HFFc6 (cell line): ENCODE measurements at places on chromosomes 5 and 9.

- DNase-seq, result peak; percentile 65
These were observed 16.8 kb downstream of the MGAT1 start for GRCh38 chr5:180785794-180786221.

- DNase-seq, result no peak
These were observed 52.3 kb downstream of the WDR36 start for GRCh38 chr5:111144352-111144930.

DNA sequence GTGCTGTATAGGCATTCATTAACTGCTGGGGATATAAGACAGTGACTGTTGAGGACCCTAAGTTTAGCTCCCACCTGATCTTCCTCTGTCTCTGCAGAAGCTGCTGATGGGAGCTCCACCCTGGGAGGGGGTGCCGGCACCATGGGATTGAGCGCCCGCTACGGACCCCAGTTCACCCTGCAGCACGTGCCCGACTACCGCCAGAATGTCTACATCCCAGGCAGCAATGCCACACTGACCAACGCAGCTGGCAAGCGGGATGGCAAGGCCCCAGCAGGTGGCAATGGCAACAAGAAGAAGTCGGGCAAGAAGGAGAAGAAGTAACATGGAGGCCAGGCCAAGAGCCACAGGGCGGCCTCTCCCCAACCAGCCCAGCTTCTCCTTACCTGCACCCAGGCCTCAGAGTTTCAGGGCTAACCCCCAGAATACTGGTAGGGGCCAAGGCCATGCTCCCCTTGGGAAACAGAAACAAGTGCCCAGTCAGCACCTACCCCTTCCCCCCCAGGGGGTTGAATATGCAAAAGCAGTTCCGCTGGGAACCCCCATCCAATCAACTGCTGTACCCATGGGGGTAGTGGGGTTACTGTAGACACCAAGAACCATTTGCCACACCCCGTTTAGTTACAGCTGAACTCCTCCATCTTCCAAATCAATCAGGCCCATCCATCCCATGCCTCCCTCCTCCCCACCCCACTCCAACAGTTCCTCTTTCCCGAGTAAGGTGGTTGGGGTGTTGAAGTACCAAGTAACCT, 22.1 kb downstream of the PCDHGC5 start:
- no peak for DNase-seq

DNA sequence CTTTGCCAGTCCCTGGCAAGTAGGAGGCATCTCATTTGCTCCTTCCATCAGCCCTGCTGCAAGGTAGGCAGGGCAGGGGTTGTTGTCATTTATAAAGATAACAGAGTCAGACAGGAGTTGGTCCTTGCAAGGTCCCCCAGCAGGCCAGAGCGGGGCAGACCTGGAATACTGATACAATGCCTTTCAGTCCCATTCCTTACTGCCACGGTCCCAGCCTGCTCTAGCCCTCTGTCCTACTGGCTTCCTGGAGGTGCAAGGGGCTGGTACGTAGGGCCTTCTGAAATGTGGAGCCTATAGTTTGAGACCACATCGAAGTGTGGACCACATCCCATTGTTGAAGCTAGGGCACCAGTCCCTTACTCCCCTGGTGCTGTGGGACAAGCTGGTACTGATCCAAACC, 42.8 kb upstream of the PITX1 start:
- DNase-seq, result no peak

GRCh38 chr5:178113141-178113787, at the start of gene N4BP3:
N4BP3 (plus strand) TSS chr5:178113532; CDS start chr5:178119584, 6,052 bp downstream.
- no peak for DNase-seq

- no peak for DNase-seq
These were observed 291.3 kb downstream of the FBXL7 start for GRCh38 chr5:15791274-15791673.

DNA sequence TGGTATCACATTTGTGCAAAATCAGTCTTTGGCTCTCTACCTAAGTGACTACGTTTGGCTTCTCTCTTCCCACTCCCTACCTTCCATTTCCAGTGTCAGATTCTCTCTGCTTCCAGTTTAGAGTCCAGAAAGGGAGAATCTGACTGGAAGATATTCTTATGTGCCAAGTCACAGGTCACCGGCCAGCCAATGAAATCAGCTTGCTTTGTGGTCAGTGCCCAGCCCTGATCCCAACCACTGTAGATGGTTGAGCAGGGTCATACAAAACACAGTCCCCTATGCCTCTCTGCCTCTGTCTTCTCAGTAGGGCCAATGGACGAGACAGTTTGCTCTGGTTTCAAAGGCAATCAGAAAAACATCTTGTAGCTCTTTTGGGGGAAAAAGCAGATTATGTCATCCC, 15.6 kb upstream of the EPB41L4B start:
- no peak for DNase-seq

DNA sequence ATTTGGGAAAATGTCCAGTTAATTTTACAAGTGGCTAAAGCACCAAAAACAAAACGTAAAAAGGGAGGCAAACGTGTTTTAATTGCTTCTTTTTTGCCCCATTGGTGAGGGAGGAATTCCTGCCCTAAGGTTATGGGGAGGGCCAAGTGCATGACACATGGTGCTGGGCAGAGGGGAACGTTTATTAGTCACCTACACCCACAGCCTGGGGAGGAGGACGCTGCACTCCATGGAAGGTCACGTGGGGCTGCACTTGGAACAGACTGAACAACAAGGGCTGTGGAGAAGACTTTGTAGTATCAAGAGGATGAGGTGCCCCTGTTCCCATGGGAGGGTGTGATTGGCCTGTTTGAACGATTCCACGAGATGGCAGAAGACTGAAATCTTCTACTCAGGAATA, 13.7 kb upstream of the ADAMTS16 start:
- peak; percentile 57 for DNase-seq

DNA sequence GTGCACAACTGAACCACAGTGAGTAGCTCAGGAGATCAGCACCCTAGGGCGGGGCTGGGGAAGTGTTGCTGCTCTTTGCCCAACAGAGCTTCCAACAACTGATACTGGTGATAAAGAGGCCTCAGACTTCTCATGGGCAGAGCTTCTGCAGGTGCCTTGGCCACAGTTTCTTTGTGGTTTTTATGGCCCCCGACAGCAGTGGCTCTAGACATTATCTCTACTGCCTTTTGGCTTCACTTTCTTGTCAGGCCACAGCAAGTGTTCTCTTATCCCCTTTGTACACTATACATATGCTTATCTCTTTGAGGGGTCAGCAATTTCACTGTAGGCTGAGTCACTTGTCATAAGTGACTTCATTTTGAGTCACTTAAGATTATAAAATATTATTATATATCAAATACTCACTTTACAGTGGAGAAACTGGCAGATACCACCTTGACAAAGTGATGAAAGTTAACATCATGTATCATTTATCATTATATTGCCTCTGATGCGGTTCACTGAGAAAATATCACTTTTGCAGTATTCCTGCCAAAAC, 90.9 kb upstream of the COX7C start:
- DNase-seq, result no peak

DNA sequence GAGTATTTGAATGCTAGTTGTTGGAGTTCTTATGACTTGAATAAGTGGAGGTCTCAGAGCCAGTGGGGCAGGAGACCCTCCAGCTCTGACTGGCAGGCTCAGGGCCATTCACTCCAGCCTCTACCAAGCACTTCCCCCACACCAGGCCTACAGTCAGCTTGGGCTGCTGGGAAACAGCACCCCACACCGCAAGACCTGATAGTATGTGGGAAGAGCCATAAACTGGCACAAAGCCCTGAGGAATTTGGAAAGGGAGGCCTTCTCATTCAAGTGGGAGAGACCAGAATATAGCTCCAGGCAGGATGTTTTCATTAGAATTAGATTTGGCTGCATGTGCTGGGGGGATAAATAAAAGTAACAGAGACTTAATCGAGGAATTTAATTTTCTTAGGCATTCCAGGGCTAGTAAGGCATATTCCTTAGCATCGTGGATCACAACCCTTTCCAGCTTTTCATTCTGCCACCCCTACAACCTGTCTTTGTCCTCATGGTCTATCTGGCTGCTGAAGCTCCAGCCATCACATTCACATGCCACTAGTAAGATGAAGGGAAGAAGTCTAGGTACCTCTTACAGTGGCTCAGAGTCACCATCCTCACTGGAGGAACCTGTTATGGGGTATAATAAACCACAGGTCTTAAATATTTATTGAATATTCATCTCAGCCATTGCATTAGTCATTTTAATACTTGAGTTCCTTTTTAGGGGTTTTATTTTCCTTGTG, 47.5 kb downstream of the TMOD1 start:
- no peak for DNase-seq

DNA sequence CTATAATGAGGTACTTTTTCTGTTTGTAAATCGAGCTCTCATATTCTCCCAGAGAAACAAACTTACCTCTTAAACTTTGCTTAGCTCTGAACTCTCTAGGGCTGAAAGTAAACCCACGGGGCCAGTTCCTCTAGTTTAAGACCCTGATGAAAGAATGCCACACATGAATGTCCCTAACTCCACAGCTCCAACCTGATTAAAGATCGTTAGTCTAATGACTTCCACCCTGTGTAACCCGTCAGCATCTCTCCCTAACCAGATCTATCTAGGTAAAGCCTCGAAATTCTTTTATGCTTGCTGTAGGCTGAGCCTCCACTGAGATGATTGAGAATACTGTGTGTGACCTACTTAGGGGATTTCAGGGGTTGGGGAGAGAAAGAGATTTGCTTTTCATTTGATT, 27.0 kb downstream of the ADRA1B start:
- DNase-seq, result no peak

DNA sequence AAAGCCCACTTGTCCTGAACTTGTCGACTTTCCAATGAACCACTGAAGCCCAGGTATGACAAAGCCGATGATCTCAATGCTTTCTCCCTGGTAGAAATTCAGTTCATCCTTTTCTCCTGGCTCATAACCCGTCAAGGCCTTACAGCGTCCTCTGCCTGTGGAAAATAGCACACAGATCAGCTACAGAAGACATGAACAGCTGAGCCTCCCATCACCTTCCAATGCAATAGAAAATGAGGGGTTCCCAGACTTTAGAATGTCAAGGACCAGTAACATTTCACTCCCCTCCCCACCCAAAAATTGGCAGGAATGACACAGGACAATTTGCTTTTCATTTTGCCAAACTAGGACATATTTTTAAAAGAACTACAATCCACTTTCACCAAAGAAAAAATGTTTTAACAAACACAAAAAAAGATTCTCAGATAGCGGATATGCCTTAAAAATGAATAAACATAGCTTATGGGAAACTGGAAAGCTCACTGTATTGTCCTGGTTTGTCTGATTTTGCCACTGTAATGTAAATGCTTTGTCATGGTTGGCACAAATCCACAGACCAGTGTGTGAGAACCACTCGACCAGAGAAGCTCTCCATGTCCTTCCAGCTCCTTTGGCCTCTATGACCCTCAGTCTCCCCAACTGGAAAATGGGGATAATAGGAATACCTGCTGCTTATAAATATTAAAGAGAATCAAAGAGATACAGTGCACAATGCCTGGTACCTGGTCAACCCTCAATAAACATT, 24.4 kb downstream of the SH3TC2 start:
- DNase-seq, result no peak

DNA sequence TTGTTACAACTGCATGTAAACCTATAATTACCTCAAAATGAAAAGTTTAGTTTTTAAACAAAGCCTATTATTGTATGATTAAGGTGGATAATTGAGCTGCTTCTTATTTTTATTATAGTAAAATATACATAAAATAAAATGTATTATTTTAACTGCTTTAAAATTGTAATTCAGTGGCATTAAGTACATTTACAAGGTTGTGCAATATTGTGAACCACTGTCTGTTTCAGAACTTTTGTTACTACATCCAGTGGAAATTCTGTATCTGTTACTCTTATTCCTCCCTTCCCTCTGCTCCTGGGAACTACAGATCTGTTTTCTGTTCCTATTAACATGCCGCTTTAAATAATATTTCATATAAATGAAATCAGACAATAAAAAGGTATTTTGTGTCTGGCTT, 37.1 kb downstream of the ITGA1 start:
- no peak for DNase-seq

DNA sequence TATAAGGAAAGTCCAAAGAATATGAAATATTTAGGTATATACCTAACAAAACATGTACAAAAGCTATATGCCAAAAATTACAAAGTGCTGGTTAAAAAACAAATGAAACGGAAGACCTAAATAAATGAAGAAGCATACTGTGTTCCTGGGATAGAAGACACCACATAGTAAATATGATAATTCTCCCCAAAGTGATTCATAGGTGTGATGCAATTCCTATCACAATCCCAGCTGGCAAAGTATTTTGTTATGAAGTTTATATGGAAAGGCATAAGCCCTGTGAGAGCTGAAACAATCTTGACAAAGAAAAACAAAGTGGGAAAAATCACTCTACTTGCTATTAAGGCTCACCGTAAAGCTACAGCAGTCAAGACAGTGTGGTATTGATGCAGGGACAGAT, 2.6 kb upstream of the SMIM23 start:
- no peak for DNase-seq

GRCh38 chr9:131915181-131915580, 164.5 kb downstream of the MED27 start:
- DNase-seq, result peak; percentile 22

DNA sequence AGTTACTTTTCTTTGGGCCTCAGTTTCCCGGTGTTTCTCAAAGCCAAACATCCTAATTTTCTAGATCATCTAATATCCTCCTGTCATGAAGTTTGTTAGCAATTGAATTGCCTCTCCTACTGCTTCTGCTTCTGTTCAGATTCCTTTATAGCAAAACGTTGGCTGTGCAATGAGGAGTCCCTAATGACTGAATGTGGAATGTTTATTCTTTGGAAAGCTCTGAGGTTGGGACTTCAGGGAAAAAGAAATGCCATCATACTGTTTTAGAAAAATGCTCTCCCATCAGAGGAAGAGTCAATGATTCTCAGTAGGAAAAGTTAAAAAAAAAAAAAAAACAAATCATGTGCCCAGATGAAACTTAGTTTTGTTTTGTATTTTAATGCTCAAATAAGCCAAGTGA, 268.7 kb upstream of the PAPPA start:
- no peak for DNase-seq

DNA sequence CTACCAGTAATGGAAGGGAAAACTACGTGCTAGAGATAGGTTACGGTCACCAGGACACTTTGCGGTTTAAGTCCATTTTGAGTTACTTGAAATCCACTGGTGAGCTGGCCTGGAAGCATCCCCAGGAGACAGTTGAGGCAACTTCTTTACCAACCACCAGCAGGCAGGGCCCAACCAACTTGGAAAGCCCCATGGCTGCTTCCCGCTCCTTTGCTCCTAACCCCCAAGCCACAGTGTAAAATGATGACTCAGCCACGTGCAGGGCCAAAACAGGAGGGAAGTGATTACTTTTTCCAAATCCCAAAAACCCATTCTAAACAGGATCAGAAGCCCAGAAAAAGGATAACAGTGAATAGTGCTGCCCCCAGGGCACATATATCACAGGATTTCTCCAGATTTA, 87.4 kb downstream of the PAX5 start:
- DNase-seq, result no peak

GRCh38 chr9:8282535-8282934, 483.0 kb upstream of the DMAC1 start:
- DNase-seq, result no peak

- DNase-seq, result no peak
These were observed 131.1 kb upstream of the ICE1 start for GRCh38 chr5:5291357-5291756.

DNA sequence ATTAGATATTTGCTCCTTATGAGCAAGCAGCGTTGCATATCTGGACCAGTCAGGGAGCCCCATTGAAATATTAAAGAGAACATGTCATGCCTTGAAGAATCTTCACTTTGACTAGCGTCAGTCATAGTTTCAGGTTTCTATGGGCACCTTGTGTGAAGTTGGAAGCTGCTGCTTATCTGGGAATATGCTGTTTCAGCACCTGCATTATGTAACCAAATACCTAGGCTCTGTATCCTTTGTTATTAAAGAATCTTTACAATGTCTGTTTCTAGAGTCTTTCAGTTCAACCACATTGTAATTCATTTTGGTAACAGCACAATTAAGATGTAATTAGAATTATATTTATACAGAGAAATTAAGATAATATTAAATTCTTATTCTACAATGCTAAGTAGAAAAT, 818.8 kb upstream of the TYRP1 start:
- no peak for DNase-seq
